NCI-H446 (cell line): ENCODE measurements at places on chromosomes 1 and 21.

DNA sequence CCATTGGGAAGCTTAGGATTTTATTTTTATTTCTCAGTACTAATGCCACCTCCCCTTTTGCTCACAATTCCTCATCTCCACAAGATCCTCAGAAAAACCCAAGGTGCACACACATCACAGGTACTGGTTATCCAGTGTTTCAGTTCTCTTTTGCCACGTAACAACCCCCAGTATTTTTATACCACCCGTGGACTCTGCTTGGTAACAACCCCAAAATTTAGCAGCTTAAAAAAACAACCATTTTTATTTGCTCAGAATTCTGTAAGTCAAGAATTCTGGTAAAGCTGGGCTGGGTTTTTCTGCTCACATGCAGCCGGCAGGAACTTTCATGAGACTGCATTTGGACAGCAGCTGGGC, 180.0 kb downstream of the KAZN start:
- no peak for DNase-seq

DNA sequence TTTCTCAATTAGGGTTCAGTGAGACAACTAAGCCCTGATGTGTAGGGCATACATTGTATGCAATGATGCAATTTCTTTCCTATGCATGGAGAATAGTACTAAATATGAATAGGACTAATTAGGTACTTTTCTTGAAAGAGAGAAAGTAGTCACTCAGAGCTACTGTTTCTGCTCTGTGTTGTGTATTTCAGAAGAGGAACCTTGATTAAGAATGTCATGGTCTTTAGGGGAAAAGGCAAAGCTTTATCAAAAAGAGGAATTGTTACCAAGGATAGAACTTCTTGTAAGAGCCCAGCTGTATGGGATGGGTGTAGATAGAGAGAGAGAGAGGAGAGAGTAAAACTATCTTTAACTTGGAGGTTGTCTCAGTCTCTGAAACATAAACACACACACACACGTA, 49.1 kb downstream of the HLX start:
- DNase-seq, result no peak

- no peak for DNase-seq
Observed at GRCh38 chr1:152630596-152630995, 7.7 kb upstream of the LCE3A start.

- no peak for DNase-seq
Observed at GRCh38 chr1:192998536-192998935, 60.6 kb downstream of the UCHL5 start.

DNA sequence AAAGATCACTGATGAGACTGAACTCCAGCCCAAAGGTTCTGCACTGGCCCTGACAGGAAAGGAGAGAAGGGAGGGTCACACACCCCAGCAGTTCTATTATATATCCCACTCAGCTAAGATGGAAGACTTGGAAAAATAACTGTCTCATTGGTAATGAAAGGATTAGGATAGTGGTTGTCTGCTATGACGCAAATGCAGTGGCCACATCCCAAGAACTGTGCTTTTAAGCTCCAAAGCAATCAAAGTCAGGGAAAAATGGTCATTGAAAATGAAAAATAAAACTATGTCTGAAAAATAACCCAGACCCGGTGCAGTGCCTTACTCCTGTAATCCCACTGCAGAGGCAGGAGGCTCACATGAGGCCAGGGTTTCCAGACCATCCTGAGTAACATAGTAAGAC, 31.0 kb downstream of the PSMG1 start:
- DNase-seq, result no peak

DNA sequence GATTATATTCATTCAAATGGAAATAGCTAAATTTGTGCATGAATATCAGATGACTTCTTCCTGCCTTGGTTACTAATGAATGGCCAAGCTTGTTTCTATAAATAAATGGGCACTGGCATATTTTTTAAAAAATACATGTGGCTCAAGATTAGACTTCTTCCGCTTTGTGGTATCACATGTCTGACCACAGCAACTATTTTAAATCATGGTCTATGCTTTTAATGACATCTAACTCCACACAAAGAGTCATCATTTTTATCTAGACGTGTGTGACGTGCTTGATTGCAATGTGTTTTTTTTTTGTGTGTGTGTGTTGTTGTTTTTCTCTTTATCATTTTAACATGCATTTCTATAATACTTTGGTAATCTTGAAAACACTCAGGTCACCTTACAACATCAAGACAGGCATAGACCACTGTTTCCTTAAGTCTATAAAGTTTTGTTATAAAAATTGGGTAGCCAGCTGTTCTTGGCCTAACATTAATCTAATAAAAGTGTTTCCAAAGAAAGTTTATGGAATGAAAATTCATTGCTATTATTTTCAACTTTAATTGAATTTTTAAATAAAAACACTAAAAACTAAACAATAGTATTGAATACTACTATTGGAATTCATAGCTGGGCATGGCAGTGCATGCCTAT, 29.5 kb downstream of the RGS1 start:
- DNase-seq, result no peak

DNA sequence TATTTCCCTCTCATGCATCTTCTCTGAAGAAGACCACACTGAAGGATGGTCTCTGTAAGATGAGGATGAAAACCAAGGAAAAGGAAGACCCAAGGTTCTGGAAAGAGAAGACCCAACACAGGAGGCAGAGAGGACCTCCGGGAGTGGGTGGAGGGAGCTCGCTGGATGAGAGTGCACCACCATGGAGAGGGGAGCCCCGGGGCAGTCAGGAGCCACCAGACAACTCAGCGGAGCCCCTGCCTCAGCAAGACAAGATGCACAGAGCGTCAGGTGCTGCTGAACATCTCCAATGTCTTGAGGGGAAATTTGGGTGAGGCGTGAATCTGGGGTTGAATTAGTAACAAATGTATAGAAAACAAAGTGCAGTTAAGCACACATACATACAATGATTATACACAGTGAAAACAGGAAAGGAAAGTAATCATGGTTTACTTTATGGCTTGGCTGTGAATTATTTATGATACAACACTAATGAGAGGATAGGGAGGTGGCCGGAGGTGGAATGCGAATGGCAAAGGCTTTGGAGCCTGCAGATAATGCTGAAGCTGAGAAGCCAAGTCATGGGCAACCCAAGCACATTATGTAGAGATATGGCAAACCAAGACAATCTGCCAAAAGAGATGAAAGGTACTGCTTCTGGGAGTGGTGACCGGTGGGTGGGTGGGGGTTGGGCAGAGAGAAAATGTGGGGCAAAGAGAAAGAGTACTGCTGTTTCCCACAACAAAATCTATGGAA, 80.4 kb upstream of the EDN2 start:
- DNase-seq, result no peak

DNA sequence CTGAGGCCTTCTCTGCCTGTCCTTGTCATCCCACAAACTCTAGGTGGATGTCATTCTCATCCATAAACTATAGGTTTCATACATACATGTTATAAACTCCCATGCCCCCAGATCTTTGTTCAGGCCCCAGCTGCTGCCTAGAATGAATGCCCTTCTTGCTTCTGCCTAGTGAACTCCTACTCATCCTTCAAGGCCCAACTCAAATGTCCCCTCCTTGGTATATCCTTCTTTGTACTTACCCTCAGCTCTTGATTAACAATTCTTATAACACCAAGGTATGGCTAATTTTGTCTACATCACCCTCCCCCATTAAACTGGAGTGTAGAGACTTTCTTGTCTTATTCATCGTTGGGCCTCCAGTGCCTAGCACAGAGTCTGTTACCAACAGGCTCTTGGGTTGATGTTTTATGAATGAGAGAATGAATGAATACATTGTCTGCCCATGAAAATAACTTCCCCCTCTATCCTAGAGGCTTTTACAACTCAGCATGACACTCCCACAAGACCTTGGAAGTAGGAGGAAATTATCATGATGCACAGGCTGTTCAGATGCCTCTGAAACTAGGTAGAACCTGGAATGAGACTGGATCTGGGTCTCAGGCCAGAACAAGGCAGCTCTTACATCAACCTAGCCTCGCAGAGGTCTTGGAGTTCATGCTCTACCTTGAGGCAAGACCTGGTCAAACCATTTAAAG, 26.9 kb downstream of the EPHB2 start:
- DNase-seq, result no peak

GRCh38 chr1:172726740-172727139, 67.8 kb downstream of the FASLG start:
- no peak for DNase-seq

DNA sequence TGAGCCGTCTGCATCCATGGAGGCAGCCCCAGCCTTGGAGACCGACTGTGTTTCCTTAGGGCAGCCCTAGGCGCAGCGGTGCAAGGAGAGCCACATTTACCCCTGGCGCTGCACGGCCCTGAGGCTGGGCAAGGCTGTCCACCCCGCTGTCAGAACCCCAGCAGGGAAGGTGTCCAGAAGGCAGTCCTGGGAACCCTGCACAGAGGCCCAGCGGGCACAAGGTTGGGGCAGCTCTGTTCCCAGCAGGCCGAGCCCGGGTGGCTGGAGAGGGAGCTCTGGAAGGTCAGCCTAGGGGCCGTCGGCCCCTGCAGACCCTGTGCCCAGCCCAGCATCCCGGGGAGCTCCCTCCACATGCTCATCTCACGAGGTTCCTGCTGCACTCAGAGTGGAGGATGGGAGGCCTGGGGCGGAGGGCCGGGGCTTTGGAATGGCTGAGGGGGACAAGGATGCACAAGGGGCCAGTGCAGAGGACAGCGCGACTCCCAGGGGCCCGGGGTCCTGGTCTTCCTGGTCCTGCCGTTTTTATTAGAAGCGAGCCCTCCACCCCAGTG, 19.9 kb upstream of the SAMD11 start:
- no peak for DNase-seq
